ENCODE measurements at places on chromosomes 11 and 22.

GRCh38 chr11:113193946-113194345 is 120.4 kb upstream of the TTC12 start:
- no peak for DNase-seq

- no peak for DNase-seq
Observed at GRCh38 chr11:65565624-65566453, 4.4 kb upstream of the ZNRD2 start.

DNA sequence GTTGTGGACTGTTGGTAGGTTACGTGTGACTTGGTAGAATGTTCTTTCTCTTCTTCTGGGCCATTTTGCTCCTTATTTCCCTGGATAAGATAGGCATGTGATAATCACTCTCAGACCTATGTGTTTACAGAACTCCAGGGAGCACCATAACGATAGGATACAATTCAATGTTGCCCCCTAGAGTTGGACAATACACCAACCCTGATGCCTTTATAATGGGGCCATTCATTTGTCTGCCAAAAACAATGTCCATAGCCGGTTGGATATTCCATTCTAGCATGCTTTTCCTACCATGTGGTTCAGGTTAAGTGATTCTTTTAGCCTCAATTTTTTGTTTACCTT is 60.5 kb downstream of the APIP start:
- DNase-seq: no peak

GRCh38 chr11:16935518-16936302 is 78.5 kb downstream of the PLEKHA7 start:
- DNase-seq: no peak

DNA sequence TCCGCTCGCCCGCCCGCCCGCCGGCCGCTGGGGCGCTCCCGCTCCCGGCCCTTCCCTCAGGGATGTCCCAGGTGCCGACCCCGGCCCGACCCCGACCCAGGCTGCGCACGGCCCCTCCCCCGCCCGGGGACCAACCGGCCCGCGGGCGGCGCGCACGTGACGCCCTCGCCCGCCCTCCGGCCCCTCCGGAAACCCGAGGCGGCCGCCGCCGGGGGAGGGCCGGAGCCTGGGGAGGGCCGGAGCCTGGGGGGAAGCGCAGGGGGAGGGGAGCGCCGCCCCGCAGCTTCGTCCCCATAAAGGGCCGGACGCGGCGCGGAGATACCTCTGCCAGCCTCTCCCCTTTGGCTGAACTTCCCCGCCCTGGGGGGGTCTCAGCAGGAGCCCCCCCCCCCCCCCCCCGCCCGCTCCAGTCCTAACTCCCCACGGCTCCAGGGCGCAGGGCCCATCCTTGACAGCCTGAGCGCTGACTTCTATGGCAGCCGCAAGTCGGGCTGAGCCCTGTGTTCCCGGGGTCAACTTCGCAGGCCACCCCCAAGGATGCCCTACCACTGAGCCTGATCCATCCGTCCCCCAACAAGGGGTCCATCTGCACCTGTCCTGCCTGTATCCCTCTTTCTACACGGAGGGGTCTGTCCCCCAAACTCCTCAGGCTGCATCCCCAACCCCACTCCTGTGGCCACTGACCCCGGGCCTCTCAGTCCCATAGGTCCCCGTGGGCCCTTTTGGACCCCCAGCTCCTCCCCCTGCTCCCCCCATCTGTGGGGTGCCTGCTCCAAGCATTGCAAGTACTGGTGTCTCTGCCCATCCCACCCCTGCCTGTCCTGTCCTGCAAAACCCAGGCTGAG is at the start of gene MAPK12:
MAPK12 (minus strand) TSS at position 69 of the 845 bp plus-strand sequence. CDS start 174 bp downstream, outside the sequence.
- no peak for DNase-seq

- DNase-seq: no peak
Observed at GRCh38 chr11:123166071-123166559, 28.9 kb downstream of the CLMP start.

GRCh38 chr22:50601669-50602337 is 1.2 kb downstream of the MAPK8IP2 start:
- no peak for DNase-seq

DNA sequence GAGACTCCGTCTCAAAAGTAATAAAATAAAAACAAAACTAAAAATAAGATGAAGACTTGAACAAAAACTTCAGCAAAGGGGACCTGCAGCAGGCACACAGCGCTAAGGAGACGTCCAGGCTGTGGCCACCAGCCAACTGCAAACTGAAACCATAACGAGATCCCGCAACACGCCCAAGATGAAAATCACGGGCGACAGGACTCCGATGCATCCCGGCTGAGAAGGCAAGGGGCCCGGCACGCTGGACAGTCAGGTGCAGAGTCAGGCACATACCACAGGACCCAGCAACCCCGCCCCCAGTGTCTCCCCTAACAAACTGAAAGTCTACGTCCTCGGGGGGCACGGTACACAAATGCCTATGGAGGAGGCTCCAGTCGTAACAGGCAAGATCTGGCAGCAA is 9.2 kb downstream of the HRAS start:
- no peak for DNase-seq

- DNase-seq: no peak
Observed at GRCh38 chr22:23245799-23246136, 65.5 kb downstream of the BCR start.

- DNase-seq: no peak
Observed at GRCh38 chr22:23237201-23237798, 57.0 kb downstream of the BCR start.

DNA sequence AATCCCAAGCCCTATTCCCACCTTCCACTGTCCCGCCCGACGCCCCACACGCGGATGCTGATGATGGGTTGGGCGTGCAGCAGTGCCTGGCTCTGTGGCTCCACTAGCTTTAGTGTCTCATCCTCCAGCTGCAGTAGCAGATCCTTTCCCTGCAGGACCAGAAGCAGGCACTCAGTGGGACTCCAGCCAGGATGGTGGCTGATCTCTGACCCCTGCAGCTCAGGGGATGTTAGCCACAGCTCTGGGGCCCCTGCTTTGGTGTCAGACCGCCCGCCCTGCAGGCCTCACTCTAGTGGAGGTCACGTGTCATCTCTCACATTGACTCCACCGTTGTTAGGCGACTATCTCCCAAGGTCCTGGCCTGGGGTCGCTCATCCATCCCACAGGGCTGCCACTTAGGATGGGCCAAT is 11.8 kb downstream of the SMPD1 start:
- peak; percentile 75 for DNase-seq

- no peak for DNase-seq
Observed at GRCh38 chr11:20201231-20201630, 41.0 kb upstream of the DBX1 start.

DNA sequence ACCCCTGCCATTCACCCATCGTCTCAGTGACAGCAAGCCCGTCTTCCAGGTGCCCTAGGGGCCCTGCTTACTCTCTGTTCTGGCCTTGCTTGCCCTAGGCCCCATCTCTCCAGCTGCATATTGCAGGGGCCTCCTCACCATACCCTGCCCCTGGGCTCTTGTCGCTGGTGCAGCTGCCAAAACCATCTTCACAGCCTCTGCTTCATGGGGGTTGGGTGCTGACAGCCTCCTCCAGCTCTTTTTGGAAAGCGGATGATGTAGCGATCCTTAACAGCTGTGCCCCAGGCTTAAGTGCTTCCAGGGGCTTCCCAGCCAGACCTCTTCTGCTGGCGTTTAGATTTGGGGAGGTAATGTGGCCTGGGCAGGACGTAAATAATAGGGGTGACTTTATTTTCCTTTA is 61.2 kb upstream of the SUSD2 start:
- DNase-seq: no peak

- DNase-seq: no peak
Observed at GRCh38 chr11:17015627-17016126, 1.5 kb upstream of the PLEKHA7 start.

DNA sequence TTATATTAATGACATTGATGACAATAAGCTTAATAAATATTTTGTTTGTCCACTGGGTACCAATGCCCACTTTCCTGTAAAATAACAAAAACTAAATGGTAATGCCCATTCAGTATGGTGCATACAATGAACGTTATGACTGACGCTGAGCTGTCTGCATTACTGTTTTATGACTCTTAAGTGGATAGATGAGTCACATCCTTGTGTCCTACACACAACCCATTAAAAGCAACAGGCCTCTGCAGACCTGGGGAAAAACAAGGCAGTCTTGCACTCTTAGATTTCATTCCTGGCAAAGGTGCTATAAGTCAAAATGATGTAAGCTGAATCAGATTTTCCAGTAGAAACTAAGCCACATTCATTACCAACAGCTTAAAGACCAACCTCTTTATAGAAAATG is 176.3 kb upstream of the TMEM45B start:
- no peak for DNase-seq

GRCh38 chr11:112902361-112903011 is 58.7 kb upstream of the NCAM1 start:
- DNase-seq: no peak

GRCh38 chr11:79371152-79371551 is 69.7 kb downstream of the TENM4 start:
- DNase-seq: no peak

DNA sequence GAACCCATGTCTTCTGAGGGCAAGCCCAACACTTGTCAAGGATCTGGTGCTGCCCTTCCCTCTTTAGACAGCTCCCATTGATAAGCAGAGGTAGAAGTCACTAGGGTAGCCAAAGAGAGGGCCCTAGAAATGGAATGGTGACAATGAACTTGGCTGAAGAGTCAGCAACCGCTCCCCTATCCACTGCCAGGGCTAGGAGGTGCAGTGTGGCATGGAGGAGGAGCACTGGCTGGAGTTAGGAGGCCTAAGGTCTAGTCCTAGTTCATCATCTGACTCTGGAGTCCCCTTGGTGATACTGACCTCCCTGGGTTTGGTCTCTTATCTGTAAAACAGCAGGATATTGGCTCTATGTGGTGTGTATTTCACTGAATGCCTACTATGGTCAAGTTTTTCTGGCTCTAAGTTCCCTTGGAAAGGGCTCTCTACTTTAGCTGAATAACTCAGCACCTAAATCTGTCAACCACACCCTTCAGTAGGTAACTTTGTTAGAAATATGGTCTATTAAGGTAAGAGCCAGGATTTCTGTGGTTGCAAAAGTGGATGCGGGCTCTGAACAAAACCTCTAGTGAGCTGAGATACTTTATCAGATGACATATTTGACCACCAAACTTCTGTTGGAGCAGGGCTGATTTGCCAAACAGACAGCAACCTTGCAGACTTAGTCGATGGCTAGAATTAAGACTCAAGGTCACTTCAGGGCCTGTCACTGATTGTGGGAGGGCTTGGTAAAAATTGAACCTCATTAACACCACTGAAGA is 10.5 kb downstream of the TIMP3 start:
- DNase-seq: no peak

GRCh38 chr11:60783911-60784310 is 1.2 kb upstream of the MS4A10 start:
- no peak for DNase-seq

DNA sequence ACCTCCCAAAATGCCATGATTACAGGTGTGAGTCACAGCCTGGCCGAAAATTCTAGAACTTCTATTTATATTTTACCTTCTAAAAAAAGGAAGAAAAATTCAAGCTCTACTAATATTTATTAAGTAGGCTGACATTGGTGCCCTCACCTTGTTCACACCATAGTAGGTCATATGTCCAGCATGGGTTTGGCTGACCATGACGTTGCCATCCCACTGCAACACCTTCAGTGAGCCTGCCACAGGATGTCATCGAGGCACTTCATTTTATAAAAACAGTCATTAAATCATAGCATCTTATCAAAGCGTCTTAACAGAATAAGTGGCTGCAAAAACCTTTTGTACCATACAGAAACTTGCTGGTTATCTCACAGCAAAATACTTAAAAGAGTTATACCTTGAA is 58.3 kb downstream of the LRRC32 start:
- DNase-seq: no peak

- DNase-seq: no peak
Observed at GRCh38 chr11:98056945-98057344, 963.8 kb upstream of the CNTN5 start.

GRCh38 chr11:35011389-35011788 is 95.0 kb downstream of the PDHX start:
- DNase-seq: no peak

- no peak for DNase-seq
Observed at GRCh38 chr22:33969045-33969444, 48.8 kb upstream of the LARGE1 start.

DNA sequence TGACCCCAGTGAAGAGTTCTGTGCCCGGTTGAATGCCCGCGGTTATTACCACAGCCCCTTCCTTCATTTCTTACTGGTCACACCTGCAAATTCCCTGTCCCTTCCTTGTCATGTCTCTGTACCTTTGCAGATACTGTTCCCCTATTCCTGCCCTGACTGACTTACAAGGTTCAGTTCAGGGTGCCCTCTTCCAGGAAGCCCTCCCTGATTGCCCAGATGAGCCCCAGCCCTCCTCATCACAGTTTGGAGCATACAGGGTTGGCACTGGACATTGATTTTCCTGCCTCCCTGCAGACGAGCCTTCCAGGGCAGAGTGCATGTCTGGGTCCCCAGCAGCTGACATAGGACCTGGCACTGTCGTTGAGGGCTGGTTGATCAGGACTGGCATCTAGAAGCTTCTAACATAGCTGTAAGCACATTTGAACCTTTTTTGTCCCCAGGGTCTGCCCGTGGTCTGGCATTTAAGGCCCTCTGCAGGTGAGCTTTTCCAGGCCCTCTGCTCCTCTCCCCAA is 70.4 kb upstream of the SHISAL1 start:
- DNase-seq: no peak

DNA sequence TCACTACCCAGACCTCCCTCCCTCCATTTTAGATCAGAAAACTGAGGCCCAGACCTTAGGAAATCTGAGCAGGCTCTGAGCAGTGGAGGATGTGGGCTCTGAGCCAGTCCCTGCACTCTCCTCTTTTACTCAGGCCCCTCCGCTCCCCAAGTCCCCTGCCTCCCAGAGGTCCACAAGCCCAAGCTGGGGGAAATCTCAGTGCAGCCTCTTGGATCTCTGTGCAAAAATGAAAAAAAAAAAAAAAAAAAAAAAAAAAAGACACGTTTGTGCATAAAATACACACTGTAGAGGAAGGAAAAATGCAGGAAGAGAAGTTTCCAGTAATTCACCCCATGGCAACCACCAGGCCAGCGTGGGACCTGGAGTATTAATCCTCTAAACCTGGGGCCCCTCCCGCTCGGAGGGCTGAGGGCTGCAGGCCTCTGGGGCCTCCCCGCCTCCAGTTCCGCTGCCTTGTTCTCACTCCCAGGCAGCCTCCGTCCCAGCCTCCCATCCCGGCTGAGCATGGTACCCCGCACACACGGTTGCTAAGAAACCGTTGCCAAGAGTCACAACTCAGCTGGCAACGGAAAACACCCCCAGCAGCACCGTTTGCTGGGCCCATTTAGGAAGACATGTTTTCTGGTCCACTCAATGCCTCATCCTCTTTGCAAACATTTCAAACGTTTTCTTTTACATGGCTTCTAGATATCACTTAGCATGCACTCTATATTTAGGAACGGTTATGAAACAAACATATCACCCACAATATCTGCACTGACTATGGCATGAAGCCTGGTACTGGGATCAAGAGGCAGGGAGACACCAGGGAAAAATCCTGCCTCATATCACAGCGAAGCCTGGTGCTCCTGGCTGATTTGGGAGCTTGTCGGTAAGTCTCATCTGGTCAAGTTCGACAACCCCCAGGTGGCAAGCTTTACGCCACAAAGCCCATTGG is 227.5 kb downstream of the CTTN start:
- no peak for DNase-seq

- no peak for DNase-seq
Observed at GRCh38 chr11:88305430-88305829, 32.1 kb downstream of the CTSC start.

All from stimulated activated effector memory CD8-positive, alpha-beta T cell treated with anti-CD3 and anti-CD28 coated beads, Interleukin-12 subunit alpha, Interleukin-12 subunit beta, amount 100 ng/mL, for 72 hours (primary cell).